CD14-positive monocyte (primary cell): ENCODE measurements at places on chromosomes 1 and 21. TPM values are rescaled to one million over a fixed set of nuclear protein-coding genes. Genes with fewer than 3 reads are reported as not detected.

Gene ATP1A2
- polyA plus RNA-seq: not detected

Gene HNRNPCL4
- polyA plus RNA-seq: not detected in 2 replicates

Gene PDIK1L
- polyA plus RNA-seq: 0.81 and 1.2 TPM in 2 replicates

Gene SLC25A24
- 5.5 and 11.1 TPM in 2 replicates for polyA plus RNA-seq

Gene HSD3B1
- polyA plus RNA-seq: not detected in 2 replicates

Gene JTB
- polyA plus RNA-seq: 150 and 167 TPM in 2 replicates

Gene CLEC20A
- not detected for polyA plus RNA-seq

Gene RUNX3
- polyA plus RNA-seq: 27.9 and 44.9 TPM in 2 replicates

Gene OLIG2
- polyA plus RNA-seq: not detected

Gene PSRC1
- polyA plus RNA-seq: 7.1 TPM

Gene DMRTA2
- polyA plus RNA-seq: not detected
